ENCODE measurements at places on chromosomes 7 and 10.
A peak's percentile ranks its signal among the peaks of the same experiment; 100 is the strongest.

- no peak for DNase-seq
Measured at GRCh38 chr7:108529341-108529740, 3.4 kb upstream of the PNPLA8 start.

DNA sequence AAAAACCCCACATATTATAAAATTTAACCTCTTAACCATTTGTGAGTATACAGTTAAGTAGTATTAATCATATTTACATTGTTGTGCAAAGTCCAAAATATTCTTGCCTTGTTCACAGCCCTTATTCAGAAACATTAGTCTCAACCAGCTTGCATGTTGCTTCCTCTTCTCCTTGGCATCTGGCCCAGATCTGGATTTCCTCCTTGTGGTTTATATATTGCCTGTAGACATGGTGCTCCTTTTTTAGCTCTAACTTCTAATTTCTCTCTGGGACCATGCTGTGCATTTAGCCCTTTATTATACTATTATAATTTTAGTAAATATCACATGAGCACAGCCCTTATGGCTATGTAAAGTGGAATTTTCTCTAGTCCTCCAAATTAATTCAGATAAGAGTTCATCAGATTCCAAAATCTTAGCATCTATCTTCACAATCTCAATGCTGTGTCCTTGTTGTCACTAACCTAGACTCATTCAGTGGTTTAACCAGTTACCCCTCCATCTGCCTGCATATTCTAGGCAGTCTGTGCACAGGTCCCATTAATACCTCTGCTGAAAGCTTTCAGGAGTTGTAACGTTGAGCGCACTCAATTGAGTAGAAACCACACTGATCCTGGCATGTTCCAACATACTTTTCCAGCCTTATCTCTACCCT lies 7.9 kb downstream of the CPED1 start:
- DNase-seq, result peak; percentile 31

GRCh38 chr7:114141415-114141814 lies 222.6 kb upstream of the PPP1R3A start:
- DNase-seq, result no peak

GRCh38 chr7:115924411-115924810 lies 106.2 kb downstream of the TFEC start:
- DNase-seq, result no peak

- no peak for DNase-seq
Measured at GRCh38 chr10:10141782-10142382, 875.8 kb upstream of the CELF2 start.

DNA sequence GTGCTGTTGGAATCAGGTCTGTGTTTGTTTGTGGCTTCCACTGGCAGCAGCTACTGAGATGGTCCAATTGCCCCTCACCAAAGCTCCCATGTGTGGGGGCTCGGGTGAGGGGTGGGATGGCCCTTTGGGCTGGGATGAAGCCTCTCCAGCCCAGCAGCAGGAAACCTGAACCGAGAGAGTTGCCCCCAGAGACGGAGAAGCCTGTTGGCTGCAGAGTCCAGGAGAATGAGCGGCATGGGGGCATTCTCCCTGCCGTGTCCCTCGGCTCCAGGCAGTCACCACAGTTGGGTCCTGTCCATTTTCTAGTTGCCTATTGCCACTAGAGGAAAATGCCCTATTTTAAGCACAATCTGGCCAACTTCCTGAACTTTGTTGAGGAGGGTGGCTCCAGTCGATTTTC lies 222.2 kb upstream of the PPP2R2D start:
- DNase-seq, result no peak

DNA sequence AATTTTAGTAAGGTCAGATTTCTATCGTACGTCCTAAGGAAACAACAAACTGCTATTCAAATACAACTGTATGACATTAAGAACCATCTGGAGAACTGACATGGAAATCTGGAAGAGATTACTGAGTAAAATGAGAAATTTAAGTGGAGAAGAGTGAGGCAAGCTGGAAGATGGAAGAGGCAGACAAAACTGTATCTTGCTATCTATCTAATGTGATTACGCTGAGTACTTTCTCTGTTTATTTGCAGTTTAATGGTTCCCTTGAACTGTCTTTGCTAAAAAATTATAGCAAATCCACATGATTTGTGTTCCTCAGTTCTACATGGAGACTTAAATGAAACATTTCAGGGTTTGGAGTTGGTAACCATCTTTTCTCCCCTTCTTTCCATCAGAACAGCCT lies 927.1 kb upstream of the MBL2 start:
- no peak for DNase-seq

All from ovary (tissue), 10 donors.